ENCODE measurements at places on chromosomes 6 and 20.

DNA sequence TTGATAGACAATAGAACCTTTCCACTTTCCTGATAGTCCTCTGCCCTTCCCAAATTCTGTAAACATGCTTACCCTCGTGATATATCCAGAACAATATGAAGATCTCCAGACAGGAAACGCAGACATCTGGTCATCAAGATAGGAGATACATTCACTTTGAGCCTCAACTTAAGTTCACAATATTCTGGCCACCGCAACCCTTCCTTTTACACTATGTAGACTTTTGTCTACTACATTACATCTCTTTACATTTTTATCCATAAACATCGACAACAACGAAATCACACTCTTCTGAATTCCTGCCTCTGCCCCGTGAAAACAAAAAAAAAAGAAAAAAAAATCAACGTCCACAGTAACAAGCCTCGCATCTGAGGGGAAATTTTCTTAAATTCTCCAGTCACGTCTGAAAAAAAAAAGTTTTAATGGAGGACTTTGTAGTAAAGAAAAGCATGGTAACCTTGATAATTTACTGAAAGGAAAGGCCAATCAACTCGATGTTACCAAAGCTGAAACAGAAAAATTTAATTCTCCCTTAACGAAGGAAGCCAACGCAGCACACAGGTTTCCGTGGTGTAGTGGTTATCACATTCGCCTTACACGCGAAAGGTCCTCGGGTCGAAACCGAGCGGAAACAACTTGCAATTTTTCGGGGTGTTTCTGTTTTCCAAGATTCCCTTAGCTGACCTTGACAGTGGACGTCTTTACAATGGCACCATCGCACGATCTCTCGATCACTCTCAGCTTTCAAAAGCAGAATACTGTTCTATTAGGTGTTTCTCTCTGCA, 21.8 kb downstream of the POM121L2 start:
- DNase-seq, result no peak

DNA sequence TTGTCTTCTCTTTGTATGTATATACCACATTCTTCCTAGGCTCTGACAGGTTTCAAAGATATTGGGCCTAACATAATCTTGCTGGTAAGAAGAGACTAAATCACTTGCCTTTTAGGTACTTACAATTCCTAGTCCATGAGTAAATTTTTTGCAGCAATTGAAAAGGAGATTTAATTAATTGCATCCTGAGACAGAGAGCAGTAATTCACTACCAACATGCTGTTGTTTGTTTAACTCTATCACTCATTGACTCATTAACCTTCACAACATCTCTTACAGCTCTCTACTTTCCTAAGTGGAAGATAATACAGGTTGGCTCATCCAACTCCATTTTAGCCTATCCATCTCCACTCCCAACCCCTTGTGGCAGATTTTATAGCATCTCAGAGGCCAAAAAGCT, 280.4 kb downstream of the ALDH8A1 start:
- DNase-seq, result no peak

DNA sequence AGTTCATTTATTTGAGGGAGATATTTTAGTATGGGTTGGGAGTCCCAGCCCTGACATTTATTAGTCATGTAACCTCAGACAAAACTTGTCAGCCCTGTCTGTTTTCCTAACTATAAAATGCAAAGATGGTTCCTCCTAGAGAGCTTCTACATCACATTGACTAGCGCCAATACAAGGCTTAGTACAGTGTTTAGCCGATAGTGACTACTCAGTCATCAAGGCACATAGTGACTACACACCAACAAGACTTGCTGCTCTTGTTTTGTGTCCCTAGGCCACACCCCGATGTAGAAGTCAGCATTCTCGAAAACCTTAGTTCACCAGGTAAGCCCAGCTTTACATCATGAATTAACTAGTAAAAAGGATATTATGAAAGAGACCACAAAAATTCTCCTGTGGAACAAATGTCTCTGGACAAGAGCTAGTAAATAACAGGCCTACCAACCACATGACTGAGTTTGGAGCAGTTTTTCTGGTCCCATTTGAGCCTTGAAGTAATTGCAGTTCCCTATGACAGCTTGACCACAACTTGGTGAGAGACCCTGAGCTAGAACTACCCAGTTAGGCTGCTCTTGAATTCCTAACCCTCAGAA, 68.8 kb downstream of the PFDN4 start:
- no peak for DNase-seq

- DNase-seq, result no peak
Measured at GRCh38 chr6:112018619-112019416, 35.1 kb upstream of the CCN6 start.

- DNase-seq, result no peak
Measured at GRCh38 chr6:54910921-54911320, 64.3 kb downstream of the FAM83B start.

- no peak for DNase-seq
Measured at GRCh38 chr6:130026859-130027258, 8.5 kb downstream of the L3MBTL3 start.

GRCh38 chr6:92848459-92848858, 570.9 kb downstream of the EPHA7 start:
- DNase-seq, result no peak

Data from activated naive CD4-positive, alpha-beta T cell treated with Interleukin-2 at 50 U/mL for 16 hours (primary cell).